Stimulated activated CD8-positive, alpha-beta memory T cell treated with anti-CD3 and anti-CD28 coated beads, Interleukin-7, amount 100 ng/mL, for 1 hour (primary cell): ENCODE measurements at places on chromosomes 7 and 10.

GRCh38 chr7:8357536-8357935, 75.9 kb upstream of the NXPH1 start:
- no peak for DNase-seq

DNA sequence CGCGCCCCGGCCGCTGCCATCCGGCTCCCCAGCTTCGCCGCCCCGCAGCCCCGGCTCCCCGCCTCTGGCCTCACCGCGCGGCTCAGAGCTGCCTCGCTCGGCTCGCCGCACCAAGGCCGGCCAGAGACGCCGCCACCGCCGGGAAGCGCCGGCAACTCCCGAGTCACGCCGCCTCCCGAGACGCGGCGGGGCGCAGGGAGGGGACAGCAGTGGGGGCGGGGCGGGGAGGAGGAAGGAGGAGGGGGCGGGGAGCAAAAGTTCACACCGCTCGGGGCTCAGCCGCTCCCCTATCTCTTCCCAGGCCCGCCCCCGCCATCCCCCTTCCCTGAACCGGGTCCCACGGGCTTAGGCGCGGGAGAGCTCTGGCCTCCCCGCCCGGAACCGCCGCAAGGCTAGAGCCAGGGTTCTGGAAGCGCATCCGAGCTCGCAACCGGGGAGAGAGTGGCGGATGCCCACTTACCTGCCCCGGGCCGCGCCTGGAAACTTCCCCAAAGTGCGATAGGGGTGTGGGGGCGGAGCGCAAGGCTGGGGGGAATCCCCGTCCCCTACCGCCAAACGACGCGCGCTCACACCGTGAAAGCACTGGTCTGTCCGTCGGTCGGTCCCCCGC, 1.0 kb downstream of the CHST15 start:
- no peak for DNase-seq

- DNase-seq, result no peak
Measured at GRCh38 chr10:49258350-49258683, 40.7 kb upstream of the C10orf71 start.

GRCh38 chr10:103882285-103883007, 27.1 kb upstream of the SH3PXD2A start:
- DNase-seq, result no peak

- DNase-seq, result no peak
Measured at GRCh38 chr7:5687936-5688630, 93.4 kb downstream of the RNF216 start.

- no peak for DNase-seq
Measured at GRCh38 chr7:126689037-126689436, 563.7 kb downstream of the GRM8 start.

DNA sequence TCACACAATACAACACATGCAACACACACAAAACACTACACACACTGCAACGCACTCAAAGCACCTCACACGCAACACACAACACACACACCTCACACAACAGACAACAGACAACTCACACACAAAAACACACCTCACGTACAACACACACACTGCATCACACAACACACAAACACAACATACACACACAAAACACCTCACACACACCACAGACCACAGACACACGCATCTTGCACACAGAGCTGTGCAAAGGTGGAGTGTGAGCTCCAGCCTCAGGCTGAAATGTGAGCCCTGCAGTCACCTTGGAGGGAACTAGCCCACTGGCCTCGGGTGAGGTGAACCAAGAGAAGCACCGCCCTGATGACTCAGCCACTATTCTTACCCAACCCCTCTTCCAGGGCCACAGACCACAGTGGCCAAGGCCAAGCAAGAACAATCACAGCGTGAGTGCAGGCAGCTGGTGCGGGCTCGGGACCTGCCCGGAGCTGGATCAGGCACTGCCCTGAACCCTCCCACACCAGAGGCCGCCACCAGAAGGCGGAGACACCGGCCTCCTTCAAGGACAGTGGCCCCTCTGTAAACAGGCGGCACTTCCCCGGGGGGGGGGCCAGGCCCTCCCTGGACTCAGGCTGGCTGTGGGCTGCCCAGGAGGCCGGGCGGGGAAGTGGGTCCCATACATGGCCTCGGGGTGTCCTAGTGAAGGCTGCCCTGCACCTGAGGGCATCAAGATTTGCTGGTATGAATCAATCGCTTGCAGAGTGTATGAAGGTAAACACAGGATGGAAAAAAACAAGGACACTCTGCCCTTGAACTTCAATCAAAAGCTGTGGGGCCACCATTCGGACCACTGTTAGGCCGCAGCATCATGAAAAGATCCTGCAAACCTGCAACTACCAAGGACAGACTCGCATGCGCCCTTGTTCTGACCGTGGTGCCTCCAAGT, 106.7 kb downstream of the TNS3 start:
- DNase-seq, result no peak

DNA sequence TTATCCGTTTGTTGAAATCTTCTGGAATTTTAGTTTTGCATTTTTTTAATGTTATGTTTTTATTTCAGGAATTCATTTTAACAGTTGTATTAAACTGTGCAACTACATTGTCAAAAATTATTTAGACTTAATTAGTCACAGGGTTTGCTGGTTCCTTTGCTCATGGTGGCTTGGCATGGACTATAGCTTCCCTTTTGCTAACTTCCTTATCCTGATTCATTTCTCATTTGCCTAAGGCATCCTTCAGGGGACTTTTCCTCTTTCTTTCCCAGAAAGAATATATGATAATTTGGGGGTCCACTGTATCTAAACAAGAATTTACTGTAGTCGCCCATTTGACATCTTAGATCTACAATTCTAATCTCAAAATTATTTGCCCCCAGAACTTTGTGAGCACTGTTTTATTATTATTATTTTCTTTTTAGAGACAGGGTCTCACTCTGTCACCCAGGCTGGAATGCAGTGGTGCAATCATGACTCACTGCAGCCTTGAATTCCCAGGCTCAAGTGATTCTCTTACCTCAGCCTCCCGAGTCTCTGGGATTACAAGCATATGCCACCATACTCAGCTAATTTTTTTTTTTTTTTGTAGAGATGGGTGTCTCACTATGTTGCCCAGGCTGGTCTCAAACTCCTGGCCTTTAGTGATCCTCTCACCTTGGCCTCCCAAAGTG, 13.9 kb downstream of the FIGNL1 start:
- no peak for DNase-seq

GRCh38 chr7:30237271-30237695, 47.1 kb upstream of the ZNRF2 start:
- no peak for DNase-seq

- DNase-seq, result no peak
Measured at GRCh38 chr10:73182568-73182967, 14.6 kb downstream of the FAM149B1 start.

GRCh38 chr7:153942036-153942435, 110.2 kb upstream of the DPP6 start:
- no peak for DNase-seq

- no peak for DNase-seq
Measured at GRCh38 chr7:157402911-157403534, 66.2 kb downstream of the DNAJB6 start.
